ENCODE measurements at places on chromosomes 12 and 14.

- DNase-seq: no peak
Observed at GRCh38 chr12:89392391-89392790, 40.1 kb upstream of the DUSP6 start.

- DNase-seq: no peak
Observed at GRCh38 chr12:105706973-105707334, 376.5 kb downstream of the C12orf75 start.

DNA sequence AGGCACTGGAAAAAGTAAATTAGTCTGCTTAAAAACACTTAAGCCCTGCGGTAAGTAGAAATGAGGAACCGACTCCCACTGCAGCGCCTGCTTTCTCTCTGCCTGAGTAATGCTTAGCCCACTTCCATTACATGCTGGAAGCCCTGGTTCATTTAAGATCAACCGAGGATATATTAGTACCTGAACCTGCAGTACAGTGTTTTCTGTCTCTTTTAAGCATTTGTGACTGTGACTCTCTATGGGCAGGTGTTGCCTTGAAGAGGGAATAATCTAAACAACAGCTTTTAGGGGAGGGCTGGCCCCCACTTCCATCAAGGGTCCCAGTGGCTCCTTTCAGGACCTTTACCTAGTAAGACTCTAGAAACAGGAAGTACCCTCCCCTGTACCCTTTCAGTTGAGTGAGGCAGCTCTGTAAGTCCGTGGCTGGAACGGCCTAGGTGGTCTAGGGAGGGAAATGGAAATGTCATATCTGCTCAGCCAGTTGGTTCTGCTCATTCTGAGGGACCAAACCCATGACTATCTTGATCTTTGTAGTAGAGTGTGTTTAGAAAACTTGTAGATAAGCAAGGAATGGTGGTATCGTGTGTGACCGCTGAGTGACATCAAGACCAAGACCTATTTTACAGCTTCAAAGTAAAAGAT, 56.2 kb downstream of the FNTB start:
- DNase-seq: peak; percentile 42

DNA sequence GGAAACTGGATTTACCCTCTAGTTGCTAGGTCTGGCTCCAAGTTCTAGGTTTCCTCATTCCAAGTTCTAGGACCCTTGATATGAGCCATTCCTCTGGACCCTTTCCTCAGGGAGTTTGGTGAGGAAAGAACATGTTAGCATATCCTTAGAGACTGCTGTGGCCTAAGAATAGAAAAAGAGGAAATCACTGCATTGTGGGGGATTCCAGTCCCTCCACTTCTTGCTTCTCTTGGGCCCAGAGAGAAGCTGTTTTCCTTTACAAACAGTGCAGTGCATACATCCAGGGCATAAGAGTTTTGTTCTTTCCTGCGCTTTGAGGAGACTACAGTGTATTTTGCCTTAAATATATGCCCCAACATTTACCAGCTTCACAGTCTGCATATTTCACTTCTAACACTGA, 59.0 kb downstream of the LLPH start:
- no peak for DNase-seq

DNA sequence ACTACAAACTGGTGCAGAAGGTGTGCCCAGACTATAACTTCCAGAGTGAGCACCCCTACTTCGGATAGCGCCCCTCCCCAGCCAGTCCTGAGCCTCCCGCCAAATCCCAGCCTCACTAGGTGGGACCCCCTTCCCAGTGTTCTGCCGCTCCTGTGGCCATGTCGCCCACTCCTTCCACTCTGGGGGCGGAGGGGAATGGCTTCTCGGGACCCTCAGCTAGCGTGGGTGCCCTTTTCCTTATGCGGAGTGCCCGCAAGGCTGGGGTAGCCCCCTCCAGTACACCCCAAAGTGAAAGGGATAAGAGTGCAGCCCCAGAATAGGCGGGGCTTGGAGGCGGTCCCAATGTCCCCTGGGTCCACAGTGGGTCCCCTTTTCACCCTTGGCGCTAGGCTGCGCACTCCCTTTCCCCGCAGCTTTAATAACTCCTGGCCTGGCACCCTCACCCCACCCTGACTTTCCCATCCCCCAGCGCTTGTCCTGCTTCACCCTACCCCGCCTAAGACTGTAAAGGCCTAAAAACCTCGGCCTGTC, 3.8 kb upstream of the SHMT2 start:
- DNase-seq: no peak

DNA sequence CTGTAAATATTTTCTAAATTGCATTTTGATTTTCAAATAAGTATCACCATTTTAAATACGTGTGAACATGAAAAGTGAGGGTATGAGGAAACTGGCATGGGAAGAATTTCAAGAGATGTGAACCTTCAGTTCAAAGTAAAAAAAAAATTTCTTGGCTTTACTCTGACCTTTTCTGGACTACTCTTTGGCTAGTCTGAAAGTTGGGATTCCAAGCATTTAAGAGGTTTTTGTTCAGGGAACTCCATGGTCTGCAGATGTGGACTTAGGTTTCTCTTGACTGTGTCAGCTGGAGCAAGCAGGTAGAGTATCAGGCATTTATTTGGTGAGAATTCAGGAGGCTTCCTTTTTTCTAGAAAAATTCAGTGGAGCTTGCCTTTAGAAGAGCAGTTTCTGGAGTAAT, 311.6 kb downstream of the LRIG3 start:
- DNase-seq: no peak

GRCh38 chr12:50242751-50243191, 40.5 kb downstream of the LIMA1 start:
- no peak for DNase-seq

- no peak for DNase-seq
Observed at GRCh38 chr14:77037215-77037937, 8.9 kb upstream of the IRF2BPL start.

GRCh38 chr12:9810671-9811070, 16.6 kb upstream of the KLRF1 start:
- no peak for DNase-seq

- no peak for DNase-seq
Observed at GRCh38 chr14:41449066-41449465, 157.6 kb upstream of the LRFN5 start.

DNA sequence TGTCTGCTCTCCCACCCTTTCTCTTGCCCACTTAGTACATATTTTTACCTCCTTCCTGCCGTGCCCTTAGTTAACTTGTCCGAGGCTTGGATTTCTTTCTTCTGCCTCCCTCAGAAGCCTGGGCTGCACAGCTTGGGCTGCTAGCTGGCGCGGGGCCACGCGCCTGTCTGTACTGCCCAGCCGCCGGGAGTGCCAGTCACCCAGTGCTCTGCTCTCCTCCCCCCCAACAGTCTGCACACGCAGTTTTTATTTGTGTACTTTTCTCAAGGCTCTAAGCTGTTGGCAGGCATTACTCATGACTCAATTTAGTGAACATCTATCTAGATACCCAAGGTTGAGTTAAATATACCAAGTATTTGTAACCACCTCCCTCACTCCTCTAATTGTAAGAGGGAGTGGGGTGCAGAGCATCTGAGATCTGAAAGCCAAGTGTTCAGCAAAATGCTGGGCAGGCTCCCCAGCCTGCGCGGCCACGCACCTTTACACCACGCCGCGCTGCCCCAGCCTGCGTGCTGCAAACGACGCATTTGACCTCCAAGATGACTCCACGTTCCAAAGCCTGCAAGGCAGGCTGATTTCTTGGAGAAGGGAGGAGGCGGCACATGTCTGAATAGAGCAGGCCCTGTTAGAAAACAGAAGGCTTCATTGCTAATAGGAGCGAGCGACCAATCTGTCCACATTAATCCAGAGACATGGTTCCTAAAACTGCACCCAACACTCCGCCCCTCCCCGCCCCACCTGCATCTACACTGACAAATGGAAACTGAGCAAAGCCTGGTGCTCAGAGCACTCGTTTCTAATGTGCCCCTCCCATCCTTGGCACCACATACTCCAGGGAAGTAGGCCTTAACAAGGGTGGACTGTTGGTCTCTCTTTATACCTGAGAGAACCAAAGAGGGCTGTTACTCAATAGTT, 18.2 kb upstream of the CACNA2D4 start:
- DNase-seq: no peak

- DNase-seq: no peak
Observed at GRCh38 chr12:47419497-47419896, 286.3 kb downstream of the RPAP3 start.

- no peak for DNase-seq
Observed at GRCh38 chr12:105681341-105681740, 350.9 kb downstream of the C12orf75 start.

DNA sequence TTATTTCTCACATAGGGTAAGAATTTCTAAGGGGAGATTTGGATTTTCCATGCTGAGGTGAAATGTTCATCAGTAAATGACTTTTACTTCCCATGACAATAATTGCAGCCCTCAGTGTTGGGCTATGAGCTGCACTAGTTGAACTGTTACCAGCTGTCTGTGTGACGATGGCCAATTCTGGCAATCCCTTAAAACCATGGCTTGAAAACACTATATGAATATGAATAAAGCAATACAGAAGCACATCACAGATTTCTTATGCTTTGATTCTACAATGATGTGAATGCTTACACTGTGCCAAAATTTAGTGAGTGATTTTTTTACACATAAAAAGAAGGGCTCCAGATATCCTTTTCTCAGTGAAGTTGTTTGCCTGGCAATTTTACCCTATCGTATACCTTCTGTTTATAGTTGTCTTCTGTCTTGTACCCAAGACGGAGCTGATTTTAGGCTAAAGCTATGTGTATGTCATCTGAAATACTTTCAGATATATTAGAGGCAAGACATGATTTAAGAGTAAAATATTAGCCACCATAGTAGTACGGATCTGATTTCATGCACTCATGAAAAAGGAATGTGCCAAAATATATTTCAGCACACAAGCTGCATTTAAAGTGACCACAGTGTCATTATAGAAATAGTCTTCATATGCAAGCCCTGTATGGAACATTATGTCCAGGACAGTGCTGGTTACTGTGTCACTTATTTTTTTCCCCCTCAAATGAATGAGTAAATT, 52.0 kb downstream of the SLC38A4 start:
- no peak for DNase-seq

GRCh38 chr12:123741937-123742572, 20.0 kb upstream of the DNAH10 start:
- DNase-seq: no peak

- DNase-seq: peak; percentile 84
Observed at GRCh38 chr14:23306412-23307145, at the start of gene BCL2L2. Gene BCL2L2 (plus strand): TSS chr14:23306833. CDS start chr14:23307768, 935 bp downstream.

DNA sequence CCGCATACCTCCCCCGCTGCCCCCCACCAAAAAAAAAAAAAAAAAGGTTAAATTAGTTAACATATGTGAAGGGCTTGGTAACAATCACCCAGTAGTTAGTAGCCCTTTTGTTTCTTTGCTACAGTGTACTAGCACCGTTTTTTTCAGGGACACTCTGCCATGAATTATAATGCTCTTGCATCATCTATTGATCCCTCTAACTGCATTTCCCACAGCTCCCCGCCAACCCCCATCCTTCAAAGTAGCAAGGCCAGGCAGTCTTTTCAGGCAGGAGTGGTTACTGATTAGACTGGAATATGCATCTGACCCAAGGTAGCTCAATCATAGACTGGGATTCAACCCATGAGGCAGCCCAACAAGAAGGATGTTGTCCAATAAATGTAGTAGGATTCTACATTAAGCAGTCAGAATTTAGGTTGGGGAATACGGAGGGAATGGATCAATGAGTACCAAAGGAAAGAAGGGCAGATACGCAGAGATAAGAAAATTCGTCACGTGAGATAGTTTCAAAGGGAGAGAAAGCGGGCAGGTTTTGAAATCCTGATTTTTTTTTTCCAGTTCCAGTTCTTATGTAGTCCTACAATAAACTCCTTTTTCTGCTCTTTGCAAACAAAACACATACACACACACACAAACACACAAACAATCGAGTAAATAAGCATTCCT, 39.8 kb upstream of the CRACR2A start:
- no peak for DNase-seq

GRCh38 chr14:105851716-105852377, 325.5 kb downstream of the TMEM121 start:
- DNase-seq: no peak

DNA sequence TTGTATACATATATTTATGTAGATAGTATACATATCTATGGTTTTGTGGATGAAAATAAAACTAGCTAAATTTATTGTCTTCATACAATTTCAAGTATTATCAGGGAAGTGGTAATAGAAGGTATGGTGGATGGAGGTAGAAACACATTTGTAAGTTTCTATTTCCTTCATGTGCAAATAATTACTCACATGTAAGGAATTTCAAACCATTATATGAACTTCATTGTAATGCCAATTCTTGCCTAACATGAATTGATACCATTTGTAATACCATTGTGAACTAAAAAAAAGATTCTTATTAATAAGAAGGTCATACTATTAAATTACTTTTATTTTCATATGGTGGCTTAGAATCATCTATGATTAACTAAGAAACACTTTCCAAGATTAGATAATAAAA, 20.1 kb upstream of the PPFIA2 start:
- DNase-seq: no peak

DNA sequence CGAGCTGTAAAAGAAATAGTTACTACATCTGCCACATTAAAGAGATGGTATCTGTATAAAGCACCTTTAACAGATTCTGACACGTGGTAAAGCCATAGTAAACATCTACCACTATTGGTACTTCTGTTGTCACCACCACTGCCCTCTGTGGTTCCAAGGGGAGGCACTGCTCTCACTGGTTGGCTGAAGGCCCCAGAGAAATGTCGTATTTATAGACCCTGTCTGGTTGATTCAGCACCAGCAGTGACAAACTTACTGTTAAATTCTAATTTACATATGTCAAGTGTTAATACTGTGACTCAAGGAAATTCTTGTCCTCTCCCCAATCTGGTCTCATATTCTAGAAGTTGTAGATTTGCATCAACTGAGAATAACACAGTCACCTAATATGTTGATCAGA, 281.1 kb downstream of the ERC1 start:
- DNase-seq: no peak

- no peak for DNase-seq
Observed at GRCh38 chr14:68359837-68360552, 432.9 kb downstream of the ZFP36L1 start.

GRCh38 chr14:106417224-106418049, 891.1 kb downstream of the TMEM121 start:
- peak; percentile 75 for DNase-seq

DNA sequence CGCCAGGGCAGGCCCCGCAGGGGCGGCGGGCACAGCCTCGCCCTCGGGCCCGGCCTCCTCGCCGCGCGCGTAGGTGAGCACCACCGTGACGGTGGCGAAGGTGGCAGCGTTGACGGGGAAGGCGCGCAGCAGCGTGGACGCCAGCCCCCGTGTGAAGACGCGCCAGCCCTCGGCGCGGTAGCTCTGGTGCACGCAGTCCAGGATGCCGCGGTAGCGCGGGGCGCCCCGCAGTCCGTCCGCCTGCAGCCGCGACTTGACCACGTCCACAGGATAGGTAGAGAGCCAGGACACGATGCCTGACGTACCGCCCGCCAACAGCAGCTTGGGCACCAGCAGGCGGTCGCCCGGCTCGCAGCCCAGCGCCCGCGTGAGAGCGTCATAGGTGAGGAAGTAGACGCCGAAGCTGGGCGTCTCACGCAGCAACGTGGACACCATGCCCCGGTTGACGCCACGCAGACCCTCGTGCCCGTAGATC, 13.9 kb downstream of the SLC25A29 start:
- no peak for DNase-seq

Measured in GM10248 (cell line).